Cortex of kidney (tissue), 1 donor: ENCODE measurements at places on chromosomes 1 and 21.

DNA sequence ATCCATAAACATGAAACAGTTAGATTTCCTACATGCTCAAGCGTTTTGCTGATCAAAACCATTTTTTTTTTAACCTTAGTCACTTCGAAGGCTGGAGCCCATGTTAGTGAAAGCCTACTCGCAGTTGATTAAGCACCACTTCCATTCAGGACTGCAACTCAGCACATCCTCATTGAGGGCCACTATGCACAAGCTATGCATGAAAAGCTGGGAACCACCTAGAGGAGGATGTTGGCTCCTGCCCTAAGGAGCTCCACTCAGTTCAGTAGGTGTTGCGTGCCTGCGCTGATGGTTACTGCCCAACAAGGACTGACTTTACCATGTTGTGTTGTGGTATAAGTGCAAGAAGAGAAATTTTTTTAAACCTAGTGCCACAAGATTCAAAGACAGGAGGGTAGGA is 181.4 kb upstream of the L1TD1 start:
- no peak for DNase-seq

GRCh38 chr1:185574139-185574875 is 159.9 kb upstream of the HMCN1 start:
- no peak for DNase-seq

DNA sequence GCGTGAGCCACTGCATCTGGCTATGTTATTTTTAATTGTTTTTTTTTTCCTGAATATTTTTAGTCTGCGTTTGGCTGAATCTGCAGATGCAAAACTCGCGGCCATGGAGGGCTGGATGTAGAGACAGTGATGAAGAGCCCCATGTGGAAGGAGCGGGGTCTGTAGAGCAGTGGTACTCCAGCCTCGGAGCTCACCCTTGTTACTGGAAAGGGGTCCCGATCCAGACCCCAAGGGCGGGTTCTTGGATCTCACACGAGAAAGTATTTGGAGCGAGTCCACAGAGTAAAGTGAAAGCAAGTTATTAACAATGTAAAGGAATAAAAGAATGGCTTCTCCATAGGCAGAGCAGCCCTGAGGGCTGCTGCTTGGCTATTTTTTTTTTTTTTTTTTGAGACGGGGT is 2.7 kb downstream of the TRPM2 start:
- no peak for DNase-seq

DNA sequence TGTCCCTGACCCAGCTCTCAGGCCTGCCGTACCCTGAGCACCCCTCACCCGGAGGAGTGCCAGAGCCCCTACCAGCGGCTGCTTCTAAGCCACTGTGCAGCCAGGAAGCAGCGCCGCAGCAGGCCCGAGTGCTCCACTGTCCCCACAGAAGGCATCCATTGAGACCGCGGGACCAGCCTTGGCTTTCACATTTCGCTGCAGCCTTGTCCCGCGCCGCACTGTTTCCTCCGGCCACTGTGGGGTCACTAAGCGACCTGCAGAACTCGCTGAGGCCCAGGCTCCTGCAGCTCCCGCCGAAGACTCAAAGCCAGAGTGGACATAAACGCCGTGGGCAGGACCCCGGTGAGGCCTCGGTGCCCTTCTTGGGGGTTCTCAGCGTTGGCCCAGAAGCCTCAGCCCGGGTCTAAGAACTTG is 3.0 kb downstream of the ALX3 start:
- no peak for DNase-seq

DNA sequence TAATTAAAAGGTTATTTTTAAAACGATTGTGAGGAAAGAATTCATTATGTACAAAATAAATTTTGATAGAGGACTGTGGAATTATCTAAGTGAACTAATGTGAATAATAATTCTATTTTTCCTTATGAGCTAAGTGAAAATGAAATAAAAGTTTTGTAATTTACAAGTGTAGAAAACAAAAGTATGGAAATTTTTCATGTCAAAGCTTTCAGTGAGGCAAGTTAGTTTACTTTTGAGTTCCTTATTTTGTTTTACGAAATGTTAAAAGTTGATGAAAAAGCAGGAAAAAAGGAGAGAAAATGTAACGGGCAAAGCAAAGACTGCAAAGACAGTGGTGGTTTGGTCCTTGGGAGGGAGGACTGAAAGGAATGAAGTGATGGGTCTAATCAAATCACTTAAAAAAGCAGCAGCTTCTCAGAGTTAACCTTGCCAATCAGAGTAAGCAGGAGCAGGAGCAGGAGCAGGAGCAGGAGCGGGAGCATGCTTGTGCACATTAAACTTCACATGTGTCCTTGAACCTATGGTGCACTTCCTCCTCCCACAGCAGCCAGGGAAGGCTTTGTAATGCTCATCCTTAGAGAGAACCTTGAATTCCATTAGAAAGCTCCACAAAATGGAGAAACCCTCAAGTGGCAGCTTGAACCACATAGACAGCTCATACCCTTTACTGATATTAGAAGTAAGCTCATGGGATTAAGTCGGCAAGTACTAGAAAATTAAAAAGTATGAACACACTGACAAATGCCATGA is 133.4 kb downstream of the LHX4 start:
- DNase-seq: no peak

DNA sequence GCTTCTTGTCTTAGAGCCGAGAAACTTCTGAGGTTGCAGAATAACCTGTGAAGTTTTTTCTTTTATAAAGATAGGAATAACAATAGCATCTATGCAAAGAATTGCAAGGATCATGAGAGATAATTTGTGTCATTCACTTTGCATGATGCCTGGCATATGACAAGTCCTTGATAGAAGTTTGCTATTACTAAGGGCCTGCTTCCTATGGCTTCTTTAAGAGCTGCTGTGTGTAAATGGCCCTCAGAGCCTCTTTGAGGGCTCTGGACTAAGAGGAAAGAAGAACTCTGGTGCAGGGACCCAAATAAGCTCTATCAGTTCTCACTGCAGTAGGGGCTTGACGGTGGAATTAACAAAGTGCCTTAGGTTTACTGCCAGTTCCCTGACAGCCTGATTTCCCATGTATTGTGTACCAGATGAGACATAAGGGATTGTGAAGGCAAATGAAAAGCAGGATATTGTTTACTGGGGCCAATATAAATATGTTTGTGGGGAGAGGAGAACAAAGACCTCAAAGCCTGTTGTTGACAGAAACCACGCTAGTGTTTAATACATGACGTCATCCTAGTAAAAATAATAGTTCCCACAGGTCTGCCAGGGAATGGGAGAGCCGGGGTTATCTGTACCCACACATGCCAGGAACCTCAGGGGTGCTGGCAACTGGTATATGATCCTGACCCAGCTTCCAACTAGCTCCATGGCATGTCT is 131.2 kb upstream of the UBE2U start:
- DNase-seq: no peak
